ENCODE measurements at places on chromosomes 7 and 10. TPM values are rescaled to one million over a fixed set of nuclear protein-coding genes. Genes with fewer than 3 reads are reported as not detected.

TMEM229A gene
- total RNA-seq: not detected

CHRM2 gene
- total RNA-seq: not detected

OR2A7 gene
- 9.5 TPM for total RNA-seq

ZKSCAN1 gene
- total RNA-seq: 80.8 TPM

FOXI2 gene
- total RNA-seq: not detected

CHCHD1 gene
- total RNA-seq: 11.7 TPM

CC2D2B gene
- not detected for total RNA-seq

HABP2 gene
- not detected for total RNA-seq

FGFR2 gene
- 86.9 TPM for total RNA-seq

PNLIPRP2 gene
- total RNA-seq: not detected

VWC2 gene
- not detected for total RNA-seq

CASP2 gene
- total RNA-seq: 18.3 TPM

BLNK gene
- total RNA-seq: 5.8 TPM

DYNC1I1 gene
- total RNA-seq: 0.56 TPM

ADCY1 gene
- total RNA-seq: 3.5 TPM

HMX3 gene
- not detected for total RNA-seq

NRCAM gene
- total RNA-seq: 48.6 TPM

MXI1 gene
- total RNA-seq: 29.1 TPM

RBP4 gene
- total RNA-seq: not detected

MNX1 gene
- 5.1 TPM for total RNA-seq

CPA4 gene
- 495 TPM for total RNA-seq

OAT gene
- total RNA-seq: 204 TPM

LOXL4 gene
- not detected for total RNA-seq

LRRC4 gene
- under 0.01 TPM for total RNA-seq

TCAF2 gene
- 1.4 TPM for total RNA-seq

TMEM130 gene
- total RNA-seq: not detected

MSRB2 gene
- total RNA-seq: 20.9 TPM

PNLIP gene
- not detected for total RNA-seq

CALML5 gene
- total RNA-seq: not detected

ABCF2 gene
- total RNA-seq: 77.0 TPM

CYP3A7 gene
- total RNA-seq: not detected

GRB10 gene
- 48.7 TPM for total RNA-seq

DDX21 gene
- total RNA-seq: 92.9 TPM

CCDC3 gene
- total RNA-seq: 3.2 TPM

GPR15LG gene
- total RNA-seq: not detected

HEPACAM2 gene
- total RNA-seq: not detected

SP8 gene
- total RNA-seq: 0.21 TPM

GOLGA7B gene
- total RNA-seq: 0.50 TPM

SRRT gene
- total RNA-seq: 29.5 TPM

SPDYE11 gene
- not detected for total RNA-seq

MBLAC1 gene
- total RNA-seq: 1.5 TPM

CYP51A1 gene
- 150 TPM for total RNA-seq

ZNF365 gene
- total RNA-seq: 13.0 TPM

ADGRA1 gene
- total RNA-seq: not detected

DDIT4 gene
- total RNA-seq: 1,235 TPM
